ENCODE measurements at places on chromosomes 2 and 18.

DNA sequence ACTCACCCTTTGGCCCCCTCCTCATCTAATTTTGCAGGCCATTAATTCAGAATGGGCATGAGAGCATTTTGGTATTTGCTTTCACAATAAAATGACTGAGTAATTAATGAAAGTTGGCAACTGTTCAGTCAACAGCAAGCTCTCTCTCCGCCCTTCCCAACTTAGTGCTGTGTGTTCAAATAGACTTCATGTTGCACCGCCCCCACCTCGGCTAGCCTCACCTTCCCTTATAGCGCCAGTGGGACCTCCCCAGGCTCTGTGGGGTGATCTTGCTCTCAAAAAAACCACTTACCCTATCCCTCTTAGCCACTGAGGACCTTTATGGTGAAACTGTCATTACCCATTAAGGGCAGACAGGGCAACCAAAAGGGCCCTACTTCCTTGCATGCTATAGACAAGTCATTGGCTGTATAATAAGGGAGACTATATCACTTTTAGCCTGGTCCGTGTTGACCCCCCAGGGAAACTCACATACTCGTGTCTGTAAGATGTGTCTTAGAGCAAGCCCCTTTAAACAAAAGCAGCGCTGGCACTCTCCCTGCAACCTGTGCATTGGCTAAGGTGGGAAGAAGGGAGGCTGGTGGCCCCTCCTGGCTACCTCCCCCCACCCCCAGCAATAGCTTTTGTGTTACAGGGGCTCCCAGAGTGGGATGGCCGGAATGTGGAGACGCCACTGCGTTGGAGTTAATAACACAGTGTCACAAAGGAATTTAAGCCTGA, 15.2 kb downstream of the EN1 start:
- DNase-seq, result peak; percentile 55

DNA sequence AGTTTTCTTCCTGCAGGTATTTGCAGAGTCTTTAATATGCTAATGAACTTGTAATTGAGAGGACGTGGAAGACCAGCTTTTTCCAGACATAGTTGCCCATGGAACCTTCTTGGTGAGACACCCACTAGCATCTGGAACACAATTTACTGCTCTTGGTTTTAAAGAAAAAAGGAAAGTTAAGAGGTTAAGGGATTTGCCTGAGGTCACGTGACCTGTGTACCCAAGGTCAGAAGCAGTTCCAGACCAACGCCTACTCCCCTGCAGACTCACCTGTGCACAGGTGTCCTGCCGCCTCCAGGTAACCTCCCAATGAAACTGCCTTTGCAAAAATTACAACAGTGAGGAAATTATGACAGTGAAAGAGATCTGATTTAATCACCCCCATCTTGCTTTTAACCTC, 172.7 kb downstream of the ANAPC1 start:
- DNase-seq, result no peak

- no peak for DNase-seq
Measured at GRCh38 chr2:184851576-184851975, 253.2 kb downstream of the ZNF804A start.

- no peak for DNase-seq
Measured at GRCh38 chr2:217942731-217943335, 60.0 kb downstream of the TNS1 start.

DNA sequence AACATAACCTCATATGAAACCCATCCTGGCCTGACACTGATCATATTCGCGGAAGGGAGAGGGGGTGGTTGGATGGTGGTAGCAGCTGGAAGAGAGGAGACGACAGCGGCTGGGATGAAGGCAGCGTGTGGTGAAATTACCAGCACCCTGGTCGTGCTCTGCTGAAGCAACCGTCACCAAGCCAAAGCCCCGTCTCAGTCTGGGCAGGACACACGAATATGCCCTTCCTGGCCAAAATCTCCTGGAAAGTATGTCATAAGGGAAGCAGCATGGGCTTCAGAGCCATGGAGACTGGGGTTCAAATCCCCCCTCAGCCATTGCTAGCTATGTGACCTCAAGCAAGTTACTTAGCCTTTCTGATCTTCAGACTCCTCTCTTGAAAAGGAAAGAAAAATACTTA, 63.2 kb upstream of the CABLES1 start:
- DNase-seq, result no peak

GRCh38 chr2:129673847-129674711, 305.4 kb upstream of the RAB6C start:
- DNase-seq, result no peak

- no peak for DNase-seq
Measured at GRCh38 chr2:205650450-205650849, 31.9 kb upstream of the NRP2 start.

DNA sequence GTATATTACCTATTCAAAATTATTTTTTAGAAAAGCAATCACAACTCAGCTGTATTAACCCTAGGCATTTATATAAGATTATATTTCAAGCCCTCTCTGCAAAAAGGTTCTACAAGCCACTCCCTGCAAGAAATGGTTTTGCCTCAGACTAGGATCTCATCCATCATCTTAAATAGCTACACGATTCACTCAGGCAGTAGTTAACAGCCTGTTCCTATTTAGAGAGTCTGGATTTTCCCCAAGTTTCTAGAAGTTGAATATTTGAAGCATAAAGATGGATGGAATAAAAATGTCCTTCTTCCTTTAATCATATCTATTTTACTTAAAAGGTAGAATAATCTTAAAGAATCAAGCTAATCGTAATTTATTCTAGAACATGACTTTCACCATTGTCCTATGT, 167.1 kb upstream of the STK17B start:
- no peak for DNase-seq

- DNase-seq, result no peak
Measured at GRCh38 chr2:37852585-37853014, 72.5 kb upstream of the RMDN2 start.

DNA sequence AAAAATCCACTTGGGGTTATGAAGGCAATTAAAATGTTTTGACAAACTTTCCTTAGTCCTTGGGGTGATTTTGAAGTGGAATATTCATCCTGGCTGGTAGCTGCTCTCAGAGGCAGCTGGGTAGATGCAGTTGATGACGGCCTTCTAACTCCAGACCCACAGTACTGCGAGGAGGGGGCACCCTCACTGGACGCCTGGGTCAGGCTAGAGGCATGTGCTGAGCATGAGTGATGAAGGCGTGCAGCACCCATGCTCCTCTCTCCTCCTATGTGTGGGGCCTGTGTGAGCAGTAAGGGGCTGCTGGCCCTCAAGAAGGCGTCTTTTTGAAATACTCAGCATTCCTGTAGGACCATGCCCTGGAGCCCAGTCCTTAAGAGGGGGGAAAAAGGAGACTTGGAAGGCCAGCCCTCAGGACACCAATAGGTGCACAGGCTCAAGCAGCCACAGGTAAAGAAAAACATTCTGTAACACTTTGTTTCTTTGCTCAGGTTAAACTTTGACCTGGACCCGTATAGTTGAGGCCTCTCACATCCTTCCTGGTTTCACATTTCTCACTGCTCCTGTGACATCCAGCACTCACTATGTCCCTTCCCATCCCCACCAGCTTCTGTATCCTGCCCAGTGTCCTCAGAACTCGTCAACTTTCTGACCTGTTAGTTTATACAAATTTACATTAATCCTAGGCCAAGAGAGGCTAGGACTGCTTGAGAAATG, 64.4 kb downstream of the CD8B2 start:
- no peak for DNase-seq

- DNase-seq, result no peak
Measured at GRCh38 chr2:46643493-46643892, 164.1 kb downstream of the TMEM247 start.
